Esophagus muscularis mucosa (tissue), 4 donors: ENCODE measurements at places on chromosomes 12 and 14. TPM values are rescaled to one million over a fixed set of nuclear protein-coding genes. Genes with fewer than 3 reads are reported as not detected.

Gene SLC4A8
- total RNA-seq, result 1.7 TPM

Gene SDR9C7
- 0.40 TPM for total RNA-seq

Gene RTL1
- not detected for total RNA-seq

Gene SCN8A
- total RNA-seq, result 0.33 TPM

Gene SLC48A1
- total RNA-seq, result 36.8 TPM

Gene SERPINA10
- total RNA-seq, result not detected

Gene MIS18BP1
- total RNA-seq, result 12.3 TPM

Gene GPR137C
- 0.39 TPM for total RNA-seq

Gene ASPG
- total RNA-seq, result 0.45 TPM

Gene CLEC2D
- total RNA-seq, result 3.7 TPM

Gene OGFOD2
- total RNA-seq, result 10.6 TPM

Gene RALGAPA1
- 48.2 TPM for total RNA-seq

Gene KRT83
- not detected for total RNA-seq

Gene SMCO2
- not detected for total RNA-seq

Gene ACOT6
- total RNA-seq, result not detected

Gene POTEM
- total RNA-seq, result not detected

Gene SIRT4
- total RNA-seq, result 2.1 TPM

Gene TC2N
- total RNA-seq, result 27.8 TPM

Gene SLCO1B1
- not detected for total RNA-seq

Gene BHLHE41
- total RNA-seq, result 6.3 TPM

Gene MYF5
- not detected for total RNA-seq

Gene DNAH10
- not detected for total RNA-seq

Gene MAP3K9
- total RNA-seq, result 2.1 TPM

Gene KRT2
- total RNA-seq, result not detected

Gene KRT3
- total RNA-seq, result not detected

Gene TPPP2
- total RNA-seq, result not detected

Gene SMCO3
- not detected for total RNA-seq

Gene THTPA
- 18.3 TPM for total RNA-seq

Gene FGF23
- not detected for total RNA-seq

Gene NANOG
- total RNA-seq, result not detected

Gene SPTB
- 0.83 TPM for total RNA-seq

Gene SLC17A8
- total RNA-seq, result not detected

Gene KRT75
- not detected for total RNA-seq

Gene EID3
- 13.0 TPM for total RNA-seq

Gene LALBA
- total RNA-seq, result not detected

Gene CLEC6A
- total RNA-seq, result not detected

Gene ANO2
- 4.0 TPM for total RNA-seq

Gene MORN3
- 0.13 TPM for total RNA-seq

Gene IAPP
- total RNA-seq, result not detected

Gene DDN
- not detected for total RNA-seq

Gene DACT1
- 10.4 TPM for total RNA-seq

Gene CEBPE
- 0.57 TPM for total RNA-seq

Gene UNC79
- total RNA-seq, result 0.23 TPM

Gene SLC5A8
- not detected for total RNA-seq

Gene P2RX7
- 3.7 TPM for total RNA-seq

Gene KLHDC1
- 7.7 TPM for total RNA-seq

Gene NUAK1
- total RNA-seq, result 13.8 TPM

Gene LRP1-AS
- not detected for total RNA-seq

Gene EML5
- 2.7 TPM for total RNA-seq

Gene GLT8D2
- 7.1 TPM for total RNA-seq

Gene LMNTD1
- total RNA-seq, result 1.2 TPM

Gene RILPL2
- 7.6 TPM for total RNA-seq
